ENCODE measurements at places on chromosomes 13 and 19. TPM values are rescaled to one million over a fixed set of nuclear protein-coding genes. Genes with fewer than 3 reads are reported as not detected.

RBM26 gene
- total RNA-seq, result 30.1 TPM

DNA sequence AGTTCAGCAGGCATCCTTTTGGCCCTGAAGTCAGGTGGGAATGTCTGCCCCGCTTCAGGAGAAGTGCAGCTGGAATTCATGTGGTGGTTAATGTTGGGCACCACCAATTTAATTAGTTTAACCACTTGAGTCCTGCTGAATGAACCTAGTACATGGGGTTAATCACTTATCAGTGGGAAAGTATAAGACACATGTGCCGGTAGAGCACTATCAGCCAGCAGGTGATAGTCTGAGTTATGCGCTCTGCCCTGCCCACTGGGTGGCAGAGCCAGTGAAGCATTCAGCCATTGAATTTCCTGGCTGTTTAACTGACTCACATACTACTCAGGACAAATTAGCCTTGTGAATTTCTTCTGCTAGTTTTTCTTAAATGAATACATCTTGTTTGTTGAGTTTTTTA is 789.7 kb upstream of the PRR20A start:
- no peak for DNase-seq

DNA sequence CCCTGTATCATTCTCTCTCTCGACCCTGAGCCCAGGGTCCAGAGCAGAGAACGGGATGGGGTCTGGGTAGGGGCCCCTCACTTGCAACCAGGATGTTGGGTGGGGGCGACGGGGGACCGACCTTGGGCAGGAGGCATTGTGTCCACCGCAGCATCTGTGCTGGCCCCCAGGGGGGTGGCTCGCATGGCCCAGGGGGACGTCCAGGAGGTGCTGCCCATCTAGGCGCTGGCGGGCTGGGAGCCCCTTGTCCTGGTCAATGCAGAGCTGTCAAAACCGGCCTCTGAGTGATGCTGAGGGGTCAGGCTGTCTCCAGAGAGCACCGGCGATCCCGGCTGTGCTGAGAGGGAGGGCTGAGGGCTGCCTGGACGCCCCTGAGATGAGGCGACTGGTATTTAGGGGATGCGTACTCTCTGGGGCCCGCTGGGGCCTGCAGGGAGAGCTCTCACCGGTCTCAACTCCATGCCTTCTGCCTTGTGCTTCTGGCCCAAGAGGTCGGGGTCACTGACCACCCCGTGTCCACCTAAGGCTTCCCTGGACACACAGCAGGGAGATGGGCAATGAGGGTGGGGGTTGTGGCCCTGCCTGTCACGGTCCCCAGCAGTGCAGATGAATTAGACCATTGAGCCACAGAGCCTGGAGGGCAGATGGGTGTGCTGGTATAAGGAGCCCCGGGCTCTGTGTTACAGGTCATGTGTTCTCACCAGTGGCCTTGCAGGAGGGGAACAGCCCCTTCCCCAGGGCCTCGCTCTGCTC is 8.6 kb downstream of the RPS9 start:
- DNase-seq, result no peak

DNA sequence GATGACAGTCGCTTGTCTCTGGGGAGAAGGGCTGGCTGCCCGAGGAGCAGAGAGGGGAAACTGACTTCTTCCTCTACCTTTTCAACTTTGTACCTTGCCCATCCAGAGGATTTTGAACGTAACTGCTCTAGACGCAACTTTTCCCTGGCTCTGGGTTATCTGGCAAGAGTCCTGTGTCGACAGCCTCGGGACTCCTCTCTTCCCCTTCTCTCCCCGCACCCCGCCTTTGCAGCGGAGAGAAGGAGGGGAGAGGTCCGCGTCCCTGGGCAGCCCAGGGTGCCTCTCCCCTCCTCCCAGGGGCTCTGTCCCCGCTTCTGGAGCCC is 574 bp downstream of the SH3GL1 start:
- DNase-seq, result no peak

GRCh38 chr13:42101821-42102585 is 53.6 kb downstream of the DGKH start:
- DNase-seq, result no peak
